ENCODE measurements at places on chromosomes 1 and 21.

GRCh38 chr21:39674801-39675200 lies 62.1 kb downstream of the B3GALT5 start:
- DNase-seq: no peak

DNA sequence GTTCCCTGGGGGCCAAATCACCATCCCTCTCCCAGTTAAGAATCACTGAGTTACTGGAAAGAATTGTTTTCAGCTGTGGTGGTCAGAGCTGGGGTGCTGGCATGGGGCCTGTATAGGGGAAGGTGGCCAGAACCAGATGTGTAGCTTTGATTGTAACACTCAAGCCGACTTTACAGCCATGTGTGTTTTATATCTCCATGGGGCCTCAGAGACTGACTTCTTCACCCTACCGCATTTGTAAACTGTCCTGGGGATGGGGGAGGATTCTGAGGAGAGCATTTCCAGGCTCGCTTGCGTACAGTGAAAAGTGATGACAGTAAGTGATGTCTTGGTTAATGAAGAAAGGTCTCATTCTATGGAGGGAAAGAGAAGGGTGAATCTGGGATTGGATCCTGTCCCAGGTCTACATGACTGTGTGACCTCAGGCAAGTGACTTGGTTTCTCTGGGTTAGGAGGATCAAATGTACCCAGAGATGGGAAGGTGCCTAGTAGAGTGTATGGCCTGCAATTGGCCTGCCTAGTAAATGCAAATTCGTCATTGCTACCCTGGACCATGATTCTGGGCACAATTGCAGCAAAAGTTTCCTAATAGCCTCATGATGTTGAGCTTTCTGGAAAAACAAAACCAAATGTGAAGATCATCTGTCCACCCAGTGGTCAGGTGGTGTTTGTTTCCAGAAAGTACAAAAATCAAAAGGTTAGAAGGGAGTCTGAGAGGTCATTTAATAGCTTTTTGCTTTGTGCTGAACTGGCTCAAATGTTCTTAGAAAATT lies 49.7 kb upstream of the RCC2 start:
- no peak for DNase-seq

GRCh38 chr1:98331243-98331642 lies 330.3 kb upstream of the SNX7 start:
- no peak for DNase-seq

- no peak for DNase-seq
Observed at GRCh38 chr1:16198444-16199156, 13.9 kb downstream of the ARHGEF19 start.

DNA sequence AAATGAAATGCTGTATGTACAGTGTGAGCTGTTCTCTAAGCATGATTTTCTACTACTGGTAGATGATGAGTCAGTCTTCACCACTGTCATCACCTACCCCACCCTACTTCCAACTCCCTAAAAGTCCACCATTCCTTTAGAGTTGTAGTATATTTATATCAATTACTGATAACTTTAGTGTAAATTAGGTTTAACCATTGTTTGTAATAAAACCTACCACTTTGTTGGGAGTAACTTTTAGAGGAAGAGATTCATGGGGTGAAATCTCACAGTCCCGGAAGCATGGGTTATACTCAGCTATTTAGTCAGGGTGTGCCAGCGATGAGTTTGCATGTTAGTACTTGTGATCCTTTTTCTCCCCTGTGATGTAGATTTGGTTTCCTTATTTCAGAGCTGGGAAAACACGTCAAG lies 17.1 kb downstream of the MORC3 start:
- DNase-seq: no peak

DNA sequence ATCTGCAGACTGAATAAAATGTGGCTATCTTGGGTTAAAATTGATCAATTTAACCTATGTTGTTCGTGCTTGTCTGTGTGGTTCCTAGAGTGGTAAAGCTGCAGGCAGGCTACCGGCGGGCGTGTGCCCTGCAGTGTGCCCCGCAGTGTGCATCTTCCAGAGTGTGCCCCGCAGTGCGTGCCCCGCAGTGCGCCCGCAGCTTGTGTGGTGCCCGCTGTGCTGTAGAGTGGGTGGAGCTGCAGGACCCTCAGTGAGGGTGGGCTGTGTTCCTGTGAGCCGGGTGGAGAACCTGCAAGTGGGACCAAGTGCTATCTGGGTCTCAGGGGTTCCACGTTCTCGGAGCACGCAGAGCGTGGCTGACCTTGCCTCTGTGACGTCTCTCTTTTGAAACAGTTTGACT lies 10.7 kb downstream of the RRP1 start:
- DNase-seq: no peak

GRCh38 chr1:81936853-81937252 lies 136.1 kb downstream of the ADGRL2 start:
- DNase-seq: no peak

GRCh38 chr1:247557926-247558674 lies 9.2 kb downstream of the GCSAML start:
- DNase-seq: no peak

GRCh38 chr1:160605792-160606479 lies 26.6 kb upstream of the CD84 start:
- DNase-seq: no peak

GRCh38 chr1:227729881-227730629 lies 5.0 kb downstream of the JMJD4 start:
- no peak for DNase-seq

- no peak for DNase-seq
Observed at GRCh38 chr1:66834926-66835325, 33.9 kb upstream of the INSL5 start.

GRCh38 chr1:39050001-39050400 lies 23.9 kb downstream of the NDUFS5 start:
- no peak for DNase-seq

DNA sequence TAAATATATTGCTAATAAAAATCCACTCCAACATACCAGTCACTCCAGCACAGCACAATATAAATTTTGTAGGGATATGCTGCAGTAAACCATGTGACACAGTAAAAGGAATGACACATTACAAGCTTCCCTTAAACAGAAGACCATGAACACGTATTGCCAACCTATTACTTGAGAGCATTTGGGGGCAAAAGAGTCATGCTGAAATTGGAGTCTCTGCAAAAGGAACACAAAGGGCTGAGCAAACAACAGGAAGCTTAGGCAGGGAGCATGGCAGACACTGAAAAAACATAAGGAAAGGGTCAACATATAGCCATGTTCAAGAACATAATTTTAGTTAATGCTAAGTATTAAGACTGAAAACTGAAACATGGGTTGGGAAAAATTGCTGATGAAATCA lies 214.5 kb downstream of the SMYD3 start:
- DNase-seq: no peak
